ENCODE measurements at places on chromosomes 7 and 10. TPM values are rescaled to one million over a fixed set of nuclear protein-coding genes. Genes with fewer than 3 reads are reported as not detected.

DNA sequence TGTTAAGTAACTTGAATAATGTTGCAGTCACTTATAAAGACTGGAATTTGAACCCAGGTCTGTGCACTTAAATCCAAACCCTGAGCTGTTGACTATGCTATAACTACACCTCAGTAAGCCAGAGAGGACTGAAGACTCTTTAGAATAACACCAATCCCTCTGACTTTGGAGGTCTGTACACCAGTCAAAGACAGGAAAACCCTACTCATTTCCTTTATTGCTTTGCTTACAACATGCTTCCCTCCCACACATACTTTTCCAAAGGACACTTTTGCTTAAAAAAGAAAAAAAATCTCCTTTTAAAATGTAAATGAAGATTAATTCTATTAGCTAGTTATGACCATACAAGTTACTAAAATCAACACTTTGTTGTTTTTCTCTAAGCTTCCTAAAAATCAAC is 184.7 kb upstream of the KCTD7 start:
- no peak for DNase-seq

GRCh38 chr10:60397792-60398191 is 8.1 kb upstream of the ANK3 start:
- DNase-seq, result no peak

Gene FAM237B
- not detected for total RNA-seq

Gene IFIT1B
- total RNA-seq, result not detected

Data from naive thymus-derived CD4-positive, alpha-beta T cell (primary cell).